ENCODE measurements at places on chromosomes 4 and X. TPM values are rescaled to one million over a fixed set of nuclear protein-coding genes. Genes with fewer than 3 reads are reported as not detected.
A peak's percentile ranks its signal among the peaks of the same experiment; 100 is the strongest.

- peak; percentile 58 for ATAC-seq
Observed at GRCh38 chrX:44344194-44344593, 722 bp upstream of the EFHC2 start.

NUDT10 gene
- total RNA-seq = not detected

GRCh38 chrX:138930583-138930945 lies 219.0 kb upstream of the FGF13 start:
- no peak for ATAC-seq

GRCh38 chr4:121073004-121073435 lies 685 bp upstream of the NDNF start:
- ATAC-seq = no peak

ABCG2 gene
- 0.92 TPM for total RNA-seq

DNA sequence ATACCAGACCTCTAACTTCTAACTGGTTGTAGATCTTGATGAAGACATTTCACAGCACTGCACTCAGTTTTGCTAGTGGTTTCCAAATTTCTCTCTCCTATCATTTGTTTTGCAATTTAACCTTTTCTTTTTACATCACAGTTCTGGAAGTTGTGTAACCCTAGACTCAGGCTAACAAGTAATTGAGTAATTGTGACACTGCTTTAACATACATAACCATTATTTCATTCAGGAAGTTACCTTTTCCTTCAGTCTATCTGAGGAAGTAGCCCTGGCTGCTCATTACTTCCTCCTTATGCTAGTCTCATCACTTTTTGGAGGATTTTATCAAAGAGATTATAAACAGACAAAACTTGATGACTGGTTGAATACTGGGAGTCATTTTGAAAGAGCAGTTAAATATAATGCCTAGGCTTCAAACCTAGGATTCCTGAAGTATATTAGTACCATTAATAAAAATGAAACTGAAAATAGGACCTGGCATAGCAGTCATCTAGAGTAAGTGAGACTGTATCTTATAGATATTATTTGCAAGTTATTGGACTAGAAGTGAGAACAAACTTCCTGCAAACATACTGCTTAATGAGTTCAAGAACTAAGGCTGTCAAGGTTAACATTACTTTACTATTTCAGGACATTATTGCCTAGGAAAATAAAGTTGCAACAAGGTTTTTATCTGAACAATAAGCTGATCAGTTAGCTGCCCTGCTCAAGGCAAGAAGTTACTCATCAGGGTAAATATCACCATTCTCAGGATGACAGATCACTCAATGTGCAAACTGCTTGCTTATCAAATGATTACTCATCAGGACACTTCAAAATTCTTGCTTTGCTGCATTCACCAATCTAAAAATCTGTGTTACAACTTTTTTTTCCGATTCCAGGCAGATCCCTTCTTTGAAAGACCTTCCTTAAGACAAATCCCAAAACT lies 25.6 kb upstream of the TEX13C start:
- ATAC-seq = no peak

NAP1L3 gene
- total RNA-seq = 0.08 TPM

GRCh38 chr4:182578402-182578801 lies 335.2 kb downstream of the TENM3 start:
- peak; percentile 93 for ATAC-seq

- no peak for ATAC-seq
Observed at GRCh38 chr4:143289370-143289769, 47.3 kb upstream of the GAB1 start.

GPAT3 gene
- total RNA-seq = 9.8 TPM

- ATAC-seq = no peak
Observed at GRCh38 chrX:69080855-69081465, 84.3 kb downstream of the PJA1 start.

MSX1 gene
- total RNA-seq = 0.36 TPM

GRCh38 chr4:45679411-45679810 lies 444.4 kb downstream of the GABRG1 start:
- ATAC-seq = no peak

ASB11 gene
- not detected for total RNA-seq

DNA sequence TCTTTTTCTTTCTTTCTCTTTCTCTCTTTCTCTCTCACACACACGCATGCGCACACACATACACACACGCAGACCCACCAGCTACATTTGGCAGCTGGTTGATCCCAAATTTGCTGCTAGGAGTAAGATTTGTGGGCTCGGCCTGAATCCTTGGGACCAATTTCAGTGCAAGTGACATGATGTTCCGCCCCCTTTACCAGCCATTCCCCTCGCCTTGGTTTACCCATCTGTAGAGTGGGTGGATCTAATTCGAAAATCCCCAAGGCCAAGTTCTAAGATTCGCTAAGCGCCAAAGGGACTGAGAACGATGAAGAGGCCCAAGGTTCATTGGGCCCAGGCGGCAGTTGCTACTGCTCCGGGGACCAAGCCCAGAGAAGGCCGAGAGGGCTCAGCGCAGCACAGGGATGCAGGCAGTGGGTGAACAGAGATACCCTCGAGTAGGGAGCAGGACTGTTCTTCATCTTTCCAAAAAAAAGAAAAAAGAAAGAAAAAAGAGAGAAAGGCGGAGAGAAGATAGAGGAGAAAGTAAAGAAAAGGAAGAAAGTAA lies 5.8 kb downstream of the NKX3-2 start:
- no peak for ATAC-seq

GRCh38 chr4:183158062-183158461 lies 59.0 kb downstream of the WWC2 start:
- ATAC-seq = no peak

All from esophagus mucosa (tissue), 1 donor.